ENCODE measurements at places on chromosomes 5 and 9. TPM values are rescaled to one million over a fixed set of nuclear protein-coding genes. Genes with fewer than 3 reads are reported as not detected.

PCDHA3 gene
- 0.29 TPM for total RNA-seq

GADD45G gene
- total RNA-seq, result 10.9 TPM

ALDOB gene
- 4.7 TPM for total RNA-seq

LCN2 gene
- total RNA-seq, result 0.64 TPM

Data from mesenteric fat pad (tissue), 1 donor.